LoVo (cell line): ENCODE measurements at places on chromosomes 3 and 15.

DNA sequence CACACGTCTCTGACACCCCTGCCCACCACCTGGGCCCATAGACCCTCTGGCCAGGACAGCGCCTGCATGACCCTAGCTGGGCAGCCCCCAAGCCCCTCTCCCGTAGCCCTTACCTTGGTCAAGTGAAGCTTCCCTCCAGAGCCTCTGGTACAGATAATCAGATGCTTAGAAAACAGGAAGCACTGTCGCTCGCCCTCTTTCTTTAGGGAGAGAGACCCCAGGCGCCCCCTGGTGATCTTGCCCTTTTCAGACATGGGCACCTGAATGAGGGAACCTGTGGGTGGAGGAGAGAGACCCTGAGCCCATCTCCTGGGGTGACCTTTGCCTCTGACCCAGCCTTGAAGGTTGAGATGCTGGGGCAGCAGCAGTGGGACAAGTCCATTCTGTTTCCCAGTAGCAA is 65.4 kb downstream of the RASGRF1 start:
- DNase-seq, result no peak

- no peak for DNase-seq
Observed at GRCh38 chr3:65338571-65338970, 650.8 kb upstream of the ADAMTS9 start.

DNA sequence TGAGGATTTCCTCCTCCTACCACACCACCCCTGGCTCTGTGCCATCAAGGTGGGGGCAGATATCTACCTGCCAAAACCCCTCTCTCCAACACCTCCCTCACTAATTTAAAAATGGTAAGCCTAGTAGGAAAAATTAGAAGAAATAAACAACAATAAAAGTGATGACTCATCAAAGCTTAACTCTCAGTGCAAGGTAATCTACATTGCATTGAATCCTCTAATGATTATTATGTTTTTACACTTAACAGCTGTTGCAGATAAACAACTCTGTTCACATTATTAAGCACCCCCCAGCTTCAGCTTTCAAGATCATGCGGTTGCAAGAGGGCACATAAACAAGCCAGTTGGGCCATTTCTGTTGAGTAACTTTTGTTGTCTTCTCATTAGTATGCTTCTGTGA is 396.1 kb upstream of the ATP11B start:
- no peak for DNase-seq

DNA sequence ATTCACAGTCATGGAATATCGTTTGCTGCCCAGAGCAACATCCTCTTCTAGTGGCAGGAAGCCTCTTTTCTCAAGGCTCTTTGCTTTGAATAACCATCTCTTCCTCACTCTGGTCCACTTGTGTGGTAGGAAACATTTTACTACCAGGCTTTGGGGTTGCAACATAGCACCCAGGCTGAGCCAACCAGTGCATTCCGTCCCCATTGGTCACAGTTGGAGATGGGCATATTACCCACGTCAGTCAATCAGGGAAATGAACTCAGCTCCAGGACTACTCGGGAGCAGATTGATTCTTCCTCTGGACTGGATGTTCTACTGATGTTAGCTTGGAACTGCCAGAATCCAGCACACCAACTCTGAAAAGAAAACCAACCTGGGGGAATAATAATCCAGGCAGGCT is 4.2 kb upstream of the PEX5L start:
- DNase-seq, result no peak

- DNase-seq, result no peak
Observed at GRCh38 chr3:145716519-145716918, 444.5 kb downstream of the PLOD2 start.

DNA sequence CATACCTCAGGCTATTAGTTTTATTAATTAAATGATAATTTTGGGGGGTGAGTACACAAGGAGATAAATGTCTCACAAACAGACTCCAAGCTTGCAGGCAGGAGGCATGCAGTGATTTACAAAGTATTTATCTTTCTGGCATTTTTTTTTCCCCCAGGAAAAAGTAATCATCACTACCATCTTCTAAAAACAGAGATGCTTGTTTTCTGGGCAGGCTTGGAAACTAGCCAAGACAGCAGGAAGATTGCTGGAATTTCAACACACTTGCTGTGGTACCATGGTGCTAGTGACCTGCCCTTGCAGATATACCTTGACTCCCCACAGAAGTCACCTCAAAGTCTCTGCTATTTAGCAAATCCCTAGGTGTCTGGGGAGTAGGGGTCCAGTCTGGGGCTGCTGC is 732.8 kb upstream of the CFAP20DC start:
- no peak for DNase-seq

- DNase-seq, result no peak
Observed at GRCh38 chr15:52856286-52856685, 66.2 kb upstream of the ONECUT1 start.

- DNase-seq, result peak; percentile 85
Observed at GRCh38 chr3:185825006-185825638, at the start of gene IGF2BP2. Gene IGF2BP2 (minus strand): TSS chr3:185825042. CDS start chr3:185824960, 82 bp downstream.

DNA sequence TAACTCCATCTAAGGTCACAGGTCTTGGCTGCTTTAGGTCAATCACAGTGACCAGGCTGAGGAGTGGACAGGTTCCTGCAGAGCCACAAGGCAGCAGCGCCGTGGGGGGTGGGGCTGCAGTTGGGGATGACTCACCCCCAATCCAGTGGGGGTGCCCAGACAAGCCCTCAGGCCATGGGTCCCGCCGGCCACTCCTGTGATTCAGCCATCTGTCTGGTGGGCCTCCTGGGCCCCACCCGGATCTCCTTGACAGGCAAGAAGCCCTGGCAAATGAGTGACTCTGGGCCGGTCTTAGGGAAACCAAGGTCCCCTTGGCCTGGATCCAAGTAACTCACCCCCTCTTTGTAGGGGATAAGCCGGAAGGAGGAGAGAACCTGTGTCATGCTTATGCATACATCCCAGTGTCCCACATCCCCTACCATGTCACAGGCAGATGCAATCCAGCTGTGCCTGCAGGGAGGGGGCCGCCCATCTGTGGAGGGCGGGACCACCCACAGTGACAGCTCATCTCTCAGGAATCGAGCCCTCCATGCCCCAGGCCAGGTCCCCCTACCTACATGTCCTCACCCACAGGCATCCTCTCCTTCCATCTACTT is 495 bp upstream of the COL7A1 start:
- peak; percentile 80 for DNase-seq

GRCh38 chr15:65275104-65275727 is 11.5 kb downstream of the PARP16 start:
- no peak for DNase-seq

DNA sequence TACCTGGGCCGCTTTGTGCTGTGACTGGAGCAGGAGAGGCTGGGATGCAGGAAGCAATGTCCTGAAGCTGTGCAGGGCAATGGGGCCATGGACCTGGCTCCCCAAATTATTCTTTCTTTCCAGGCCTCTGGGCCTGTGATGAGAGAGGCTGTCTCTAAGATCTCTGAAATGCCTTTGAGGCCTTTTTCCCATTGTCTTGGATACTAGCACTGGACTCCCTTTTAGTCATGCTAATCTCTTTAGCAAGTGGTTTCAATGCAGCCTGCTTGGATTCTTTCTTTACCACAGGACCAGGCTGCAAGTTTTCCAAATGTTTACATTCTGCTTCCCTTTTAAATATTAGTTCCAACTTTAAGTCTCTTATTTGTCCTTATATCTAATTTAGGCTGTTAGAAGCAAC is 64.8 kb upstream of the SGO1 start:
- DNase-seq, result no peak

DNA sequence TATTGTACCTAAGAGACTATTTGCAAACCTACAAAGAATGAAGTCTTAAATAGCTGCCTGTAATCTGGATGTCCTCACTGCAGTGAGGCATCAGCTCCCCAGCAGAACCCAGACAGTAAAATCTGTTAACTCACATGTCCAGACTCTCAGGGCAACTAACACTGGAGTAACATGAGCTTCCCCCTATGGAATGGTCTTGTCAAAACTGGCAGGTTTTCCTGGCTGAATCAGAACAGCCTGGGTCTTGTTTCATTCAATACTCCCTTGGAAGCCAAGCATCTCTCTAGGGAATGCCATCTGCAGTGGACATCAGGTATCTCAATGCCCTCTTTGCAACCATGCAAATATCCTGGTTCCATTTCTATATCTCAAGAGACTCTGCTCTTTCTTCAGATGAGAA is 24.4 kb downstream of the PTPN9 start:
- no peak for DNase-seq

GRCh38 chr3:128379367-128380160 is 87.1 kb downstream of the DNAJB8 start:
- no peak for DNase-seq

DNA sequence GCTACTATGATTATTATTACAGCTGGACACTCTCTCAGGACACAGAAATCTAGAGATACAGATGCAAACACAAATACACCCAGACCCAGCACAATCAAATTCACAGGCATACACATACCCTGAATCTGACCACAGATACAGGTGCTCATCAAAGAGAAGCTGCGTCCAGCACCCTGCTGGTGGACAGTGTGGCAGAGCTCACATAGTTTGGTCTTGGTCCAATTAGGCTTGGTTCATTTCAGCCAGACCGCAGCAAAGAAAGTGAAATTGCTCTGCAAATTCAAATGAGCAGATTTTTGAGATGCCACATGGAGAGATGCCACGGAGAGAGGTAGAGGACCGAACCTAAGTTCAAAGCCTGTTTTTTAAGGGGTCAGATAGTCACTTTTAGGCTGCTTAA is 55.6 kb downstream of the ANAPC13 start:
- no peak for DNase-seq

GRCh38 chr15:63497642-63498467 is 6.5 kb upstream of the USP3 start:
- DNase-seq, result no peak

- no peak for DNase-seq
Observed at GRCh38 chr3:147799601-147800000, 390.4 kb downstream of the ZIC1 start.

DNA sequence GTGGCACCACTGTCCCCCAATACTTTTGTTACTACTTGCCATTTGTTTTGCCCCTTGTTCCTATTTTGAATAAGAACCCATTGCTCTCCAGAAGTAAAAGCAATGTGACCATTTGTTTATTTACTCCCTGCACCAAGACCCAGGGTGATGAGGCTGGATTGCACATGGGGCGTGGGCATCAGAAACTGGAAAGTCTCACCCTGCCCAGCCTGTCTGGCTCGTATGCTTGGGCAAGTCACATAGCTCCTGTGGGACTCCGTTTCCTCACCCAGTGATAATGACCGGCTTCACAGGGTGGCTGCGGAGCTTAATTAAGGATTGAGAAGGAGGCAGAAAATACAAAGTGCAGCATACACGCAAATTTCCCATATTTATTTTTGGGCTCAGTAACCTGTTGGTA is 167.7 kb upstream of the ICE2 start:
- DNase-seq, result no peak

GRCh38 chr3:142993958-142994442 is 7.4 kb upstream of the U2SURP start:
- peak; percentile 68 for DNase-seq

DNA sequence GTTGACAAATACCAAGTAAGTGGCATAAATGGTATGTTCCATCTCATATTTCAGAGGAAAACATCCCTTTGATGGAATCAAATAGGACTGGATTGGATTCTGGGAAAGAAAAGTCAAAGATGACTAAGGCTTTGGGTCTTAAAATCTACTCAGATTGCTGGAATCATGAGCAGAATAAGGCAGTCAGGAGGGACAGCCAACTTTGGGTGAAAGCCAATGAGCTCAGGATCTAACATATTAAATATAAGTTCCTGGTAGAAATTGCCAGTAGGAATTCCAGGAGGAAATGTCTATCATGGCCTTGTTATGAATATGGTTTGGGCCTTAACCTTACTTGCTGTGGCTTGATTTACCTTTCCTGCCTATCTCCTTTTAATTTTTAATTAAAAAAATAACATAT is 55.3 kb downstream of the ISL2 start:
- DNase-seq, result no peak

DNA sequence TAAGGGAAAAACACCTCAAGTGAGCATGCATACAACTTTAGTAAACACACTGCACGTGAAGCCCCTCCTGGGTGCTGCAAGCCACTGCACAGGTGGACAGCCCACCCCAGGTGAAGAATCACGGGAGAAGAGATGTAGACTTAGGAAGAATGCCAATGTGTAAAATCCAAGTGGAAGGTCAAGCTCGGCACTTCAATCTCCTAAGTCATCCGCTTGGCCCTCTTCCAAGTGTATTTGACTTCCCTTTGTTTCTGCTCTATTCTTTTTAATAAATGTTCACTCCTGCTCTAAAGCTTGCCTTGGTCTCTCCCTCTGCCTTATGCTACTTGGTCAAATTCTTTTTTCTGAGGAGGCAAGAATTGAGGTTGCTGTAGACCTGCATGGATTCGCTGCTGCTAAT is 316.6 kb downstream of the EDEM1 start:
- DNase-seq, result no peak

- no peak for DNase-seq
Observed at GRCh38 chr3:179288845-179289244, 34.0 kb upstream of the ZNF639 start.

DNA sequence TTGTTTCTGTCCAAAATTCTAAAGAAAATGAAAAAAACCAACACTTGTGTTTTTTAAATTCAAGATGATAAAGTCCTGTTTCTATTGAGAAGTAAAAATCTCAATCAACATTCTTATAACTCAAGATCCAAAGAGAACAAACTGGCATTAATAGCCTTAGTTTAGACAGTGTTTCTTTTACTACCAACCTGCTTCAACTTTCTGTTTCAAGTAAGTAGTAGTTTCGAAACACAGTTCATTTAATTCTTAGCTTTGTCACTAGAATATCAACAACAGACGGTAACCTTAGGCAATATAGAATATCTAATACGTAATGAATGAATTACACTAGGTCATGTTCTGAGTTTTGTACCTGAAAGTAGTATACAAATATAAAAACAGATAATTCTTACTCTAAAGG is 23.7 kb downstream of the CIP2A start:
- no peak for DNase-seq
